ENCODE measurements at places on chromosomes 2 and 18. TPM values are rescaled to one million over a fixed set of nuclear protein-coding genes. Genes with fewer than 3 reads are reported as not detected.

The HRH4 gene
- 0.84 TPM for total RNA-seq

The HNMT gene
- total RNA-seq: 160 TPM

The DCC gene
- 0.12 TPM for total RNA-seq

The ARHGAP25 gene
- total RNA-seq: 8.4 TPM

The COMMD1 gene
- 40.4 TPM for total RNA-seq

The PSMA8 gene
- not detected for total RNA-seq

All from omental fat pad (tissue), 4 donors.